Right ventricle myocardium superior (tissue), 1 donor: ENCODE measurements at places on chromosomes 1 and 21. TPM values are rescaled to one million over a fixed set of nuclear protein-coding genes. Genes with fewer than 3 reads are reported as not detected.

DNA sequence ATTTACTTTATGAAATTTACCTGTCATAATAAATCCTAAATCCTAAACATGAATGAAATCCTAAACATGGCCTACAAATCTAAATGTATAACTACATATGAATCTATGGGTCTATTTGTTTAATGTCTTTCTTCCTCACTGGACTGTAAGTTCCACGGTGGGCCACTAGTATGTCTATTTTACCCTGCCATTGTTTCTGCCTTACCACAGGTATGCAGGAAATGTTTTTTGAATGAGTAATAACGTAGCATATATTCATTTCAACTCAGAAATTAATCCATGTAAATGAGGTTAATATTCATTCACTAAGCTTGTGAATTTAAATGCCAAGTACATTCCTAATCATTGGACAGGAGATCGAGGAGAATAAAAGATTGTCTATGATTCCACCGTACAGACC, 35.3 kb downstream of the B3GALNT2 start:
- DNase-seq = no peak

GRCh38 chr1:242546849-242547729, 22.6 kb upstream of the PLD5 start:
- DNase-seq = no peak

DNA sequence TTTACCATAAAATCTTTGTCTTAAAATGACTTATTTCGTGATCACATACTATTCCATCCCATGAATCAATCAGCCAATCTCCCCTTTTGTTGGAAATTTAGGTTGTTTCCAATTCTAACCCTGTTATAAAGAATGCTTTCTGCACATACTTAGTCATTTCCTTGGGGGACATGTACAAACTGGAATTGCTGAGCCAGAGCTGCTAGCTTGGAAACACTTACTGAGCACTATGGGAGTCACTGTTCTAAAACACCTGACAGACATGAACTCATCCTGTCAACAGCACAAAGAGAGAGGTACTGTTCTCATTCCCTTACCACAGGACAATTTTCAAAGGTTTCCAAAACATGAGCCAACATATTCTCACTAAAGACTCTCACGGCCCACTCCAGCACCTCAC, 32.1 kb downstream of the AK2 start:
- no peak for DNase-seq

DNA sequence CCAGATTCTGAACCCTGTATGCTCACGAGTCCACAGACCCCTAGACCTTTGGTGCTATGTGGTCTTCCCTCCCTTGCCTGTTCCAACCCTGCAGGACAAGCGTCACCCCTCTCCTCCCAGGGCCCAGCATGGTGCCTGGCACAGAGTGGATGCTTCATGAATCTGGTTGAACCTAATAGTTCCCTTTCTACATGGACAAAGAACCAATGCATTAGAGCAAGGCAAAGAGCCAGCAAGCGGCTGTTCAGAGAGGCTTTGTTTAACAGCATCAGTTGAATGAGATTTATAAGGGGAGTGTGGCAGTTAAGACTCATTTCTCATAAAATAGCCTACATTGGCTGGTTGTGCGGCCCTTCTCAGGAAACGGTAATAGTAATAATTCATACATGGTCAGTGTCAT, 14.9 kb downstream of the SLC26A9 start:
- DNase-seq = no peak

Gene LMOD1
- total RNA-seq = 9.6 TPM

DNA sequence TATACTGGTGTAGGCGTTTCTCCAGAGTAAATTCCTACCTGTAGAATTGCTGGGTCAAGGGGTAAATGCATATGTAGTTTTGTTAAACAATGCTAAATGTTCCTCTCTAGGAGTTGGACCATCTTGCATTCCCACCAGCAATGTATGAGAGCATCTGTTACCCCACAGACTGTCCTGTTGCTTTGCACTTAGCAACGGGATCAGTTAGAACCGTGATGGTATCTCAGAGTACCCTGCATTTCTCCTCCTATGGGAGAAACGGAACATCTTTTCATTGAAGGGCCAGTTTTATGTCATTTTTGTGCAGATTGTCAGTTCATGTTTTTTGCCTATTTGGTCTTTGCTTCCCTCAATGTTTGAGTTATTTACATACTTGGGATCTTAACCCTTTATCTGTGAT, 18.0 kb upstream of the RIPPLY3 start:
- DNase-seq = no peak

- no peak for DNase-seq
Measured at GRCh38 chr1:192402571-192402970, 85.8 kb downstream of the RGS21 start.

DNA sequence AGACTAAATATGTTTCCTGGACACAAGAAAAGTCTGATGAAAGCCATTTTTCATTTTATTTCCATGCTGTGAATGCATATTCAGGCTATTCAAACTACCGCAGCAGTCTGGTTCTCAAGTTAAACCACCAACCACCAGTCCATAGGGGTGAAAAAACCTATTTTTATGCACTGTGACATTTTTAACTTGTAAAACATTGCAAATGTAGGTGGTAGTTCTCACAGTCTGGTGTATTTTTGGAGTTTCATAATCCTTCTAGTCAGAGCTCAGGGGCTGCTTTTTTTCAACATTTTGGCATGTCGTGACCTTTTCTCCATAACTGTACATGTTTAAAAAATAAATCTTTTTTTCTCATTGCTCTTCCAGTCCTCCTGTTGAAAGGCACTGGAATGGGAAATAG, 907.6 kb upstream of the ADGRL2 start:
- DNase-seq = no peak

DNA sequence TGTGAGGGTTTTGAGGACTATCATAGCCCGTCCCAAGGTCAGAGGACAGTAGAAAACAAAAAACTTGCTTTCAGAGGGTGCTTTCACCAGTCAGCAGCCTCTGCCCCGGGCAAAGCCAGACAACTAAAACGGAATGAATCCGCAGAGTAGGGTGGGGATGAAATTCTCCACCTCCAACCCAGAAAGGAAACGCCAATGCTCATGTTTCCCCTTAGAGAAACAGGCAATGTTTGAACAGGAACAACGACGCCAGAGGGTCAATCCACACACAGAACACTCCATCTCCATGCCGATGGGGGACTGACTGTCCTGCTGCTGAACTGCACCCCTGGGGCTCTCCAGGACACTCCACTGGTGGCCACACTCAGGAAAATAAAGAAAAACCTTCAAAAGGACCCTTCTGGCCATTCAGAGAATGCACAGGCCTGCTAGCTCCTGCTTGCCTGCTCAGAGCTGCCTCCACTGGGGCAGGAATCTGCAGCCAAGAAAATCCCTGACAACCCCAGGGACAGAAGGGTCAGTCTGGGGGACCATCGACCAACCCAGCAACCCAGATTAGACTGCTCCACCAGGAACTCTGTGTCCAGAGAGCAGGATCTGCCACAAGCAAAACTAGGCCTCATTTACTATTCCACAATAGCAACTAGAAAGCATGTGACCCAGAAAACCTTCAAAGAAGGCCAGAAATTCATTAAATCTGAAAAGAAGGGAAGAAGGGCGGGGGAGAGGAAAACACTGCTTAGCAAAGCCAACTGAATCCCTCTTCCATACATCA, 116.0 kb downstream of the TOMM20 start:
- no peak for DNase-seq

- DNase-seq = no peak
Measured at GRCh38 chr1:219928791-219929118, 398 bp upstream of the SLC30A10 start.

GRCh38 chr1:8706291-8706690, 111.1 kb downstream of the RERE start:
- DNase-seq = no peak

- no peak for DNase-seq
Measured at GRCh38 chr1:243851257-243851756, 1.3 kb upstream of the AKT3 start.

Gene CELA3A
- not detected for total RNA-seq

GRCh38 chr1:184861755-184862336, 107.2 kb upstream of the EDEM3 start:
- DNase-seq = no peak
